ENCODE measurements at places on chromosomes 3 and 15. TPM values are rescaled to one million over a fixed set of nuclear protein-coding genes. Genes with fewer than 3 reads are reported as not detected.

Gene DNAH12
- total RNA-seq: not detected

Gene CTXN2
- not detected for total RNA-seq

Gene CD96
- total RNA-seq: 0.42 TPM

Gene SEC11A
- total RNA-seq: 175 TPM

Gene USP3
- total RNA-seq: 61.6 TPM

Gene SLTM
- total RNA-seq: 88.7 TPM

Gene ATP10A
- 0.02 TPM for total RNA-seq

Gene FGF7
- 0.49 TPM for total RNA-seq

DNA sequence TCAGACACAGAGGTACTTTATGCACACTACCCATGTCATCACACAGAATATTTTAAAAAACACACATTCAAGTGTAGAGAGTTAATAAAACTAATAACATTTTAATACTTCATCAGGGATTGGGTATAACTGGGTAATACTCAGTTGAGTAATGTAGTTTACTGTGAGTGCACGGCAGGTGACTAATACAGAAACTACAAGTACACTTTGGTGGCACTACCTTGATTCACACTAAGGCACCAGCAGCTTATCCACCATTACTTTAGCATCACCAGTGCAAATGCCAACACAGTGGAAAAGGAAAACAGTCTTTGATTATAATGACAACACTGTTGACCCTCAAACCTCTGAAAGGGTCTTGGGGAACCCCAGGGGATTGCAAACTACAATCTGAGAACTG lies 33.6 kb downstream of the ZNF280D start:
- peaks cover 3% of the 10 kb centered on the region for H3K36me3 ChIP-seq
- H3K4me3 ChIP-seq: no peak overlapping the region
- DNase-seq: no peak
- no peaks in the 10 kb centered on the region for H3K4me1 ChIP-seq

- DNase-seq: no peak
- no peak overlapping the region for H3K4me3 ChIP-seq
- no peaks in the 10 kb centered on the region for H3K36me3 ChIP-seq
- no peaks in the 10 kb centered on the region for H3K27me3 ChIP-seq
- no peaks in the 10 kb centered on the region for H3K4me1 ChIP-seq
- H3K27ac ChIP-seq: no peak overlapping the region
Observed at GRCh38 chr3:129052675-129053074, 7.9 kb upstream of the GP9 start.

GRCh38 chr3:144466114-144466513 lies 494.5 kb downstream of the DIPK2A start:
- no peaks in the 10 kb centered on the region for H3K27me3 ChIP-seq
- H3K4me1 ChIP-seq: no peaks in the 10 kb centered on the region
- no peak overlapping the region for H3K4me3 ChIP-seq
- no peak overlapping the region for H3K27ac ChIP-seq
- DNase-seq: no peak

- H3K4me3 ChIP-seq: peak overlapping the region; percentile 49
- H3K36me3 ChIP-seq: no peaks in the 10 kb centered on the region
Observed at GRCh38 chr15:31327669-31328427, 1.2 kb downstream of the KLF13 start.

DNA sequence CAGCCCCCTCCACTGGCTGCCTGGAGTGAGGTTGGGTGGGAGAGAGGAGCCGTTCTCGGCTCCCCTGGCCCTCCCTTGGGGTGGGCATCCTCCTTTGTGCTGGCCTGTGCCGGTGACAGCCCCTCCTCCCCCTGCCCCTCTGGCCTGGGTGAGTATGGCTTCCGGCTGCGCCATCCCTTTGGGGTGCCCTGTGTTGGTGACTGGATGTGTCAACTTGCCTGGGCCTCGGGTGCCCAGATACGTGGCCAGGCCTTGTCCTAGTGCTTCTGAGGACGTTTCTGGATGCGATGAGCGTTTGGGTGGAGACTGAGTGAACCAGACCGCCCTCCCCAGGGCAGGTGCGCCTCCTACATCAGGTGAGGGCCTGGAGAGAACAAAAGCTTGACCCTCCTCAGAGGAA lies 59.7 kb downstream of the PLXNA1 start:
- no peak for DNase-seq
- no peak overlapping the region for H3K4me3 ChIP-seq
- H3K27me3 ChIP-seq: no peaks in the 10 kb centered on the region
- peaks cover 30% of the 10 kb centered on the region for H3K4me1 ChIP-seq

GRCh38 chr15:101211897-101212296 lies 40.0 kb downstream of the CHSY1 start:
- H3K27me3 ChIP-seq: no peaks in the 10 kb centered on the region
- H3K27ac ChIP-seq: no peak overlapping the region
- no peaks in the 10 kb centered on the region for H3K36me3 ChIP-seq
- DNase-seq: no peak

GRCh38 chr15:84151205-84151931 lies 84.2 kb upstream of the GOLGA6L4 start:
- DNase-seq: no peak
- no peaks in the 10 kb centered on the region for H3K4me1 ChIP-seq
- H3K27me3 ChIP-seq: no peaks in the 10 kb centered on the region
- H3K36me3 ChIP-seq: no peaks in the 10 kb centered on the region

- H3K27ac ChIP-seq: no peak overlapping the region
- H3K4me3 ChIP-seq: no peak overlapping the region
- peaks cover 43% of the 10 kb centered on the region for H3K27me3 ChIP-seq
Observed at GRCh38 chr3:139978966-139979365, 44.0 kb downstream of the CLSTN2 start.

DNA sequence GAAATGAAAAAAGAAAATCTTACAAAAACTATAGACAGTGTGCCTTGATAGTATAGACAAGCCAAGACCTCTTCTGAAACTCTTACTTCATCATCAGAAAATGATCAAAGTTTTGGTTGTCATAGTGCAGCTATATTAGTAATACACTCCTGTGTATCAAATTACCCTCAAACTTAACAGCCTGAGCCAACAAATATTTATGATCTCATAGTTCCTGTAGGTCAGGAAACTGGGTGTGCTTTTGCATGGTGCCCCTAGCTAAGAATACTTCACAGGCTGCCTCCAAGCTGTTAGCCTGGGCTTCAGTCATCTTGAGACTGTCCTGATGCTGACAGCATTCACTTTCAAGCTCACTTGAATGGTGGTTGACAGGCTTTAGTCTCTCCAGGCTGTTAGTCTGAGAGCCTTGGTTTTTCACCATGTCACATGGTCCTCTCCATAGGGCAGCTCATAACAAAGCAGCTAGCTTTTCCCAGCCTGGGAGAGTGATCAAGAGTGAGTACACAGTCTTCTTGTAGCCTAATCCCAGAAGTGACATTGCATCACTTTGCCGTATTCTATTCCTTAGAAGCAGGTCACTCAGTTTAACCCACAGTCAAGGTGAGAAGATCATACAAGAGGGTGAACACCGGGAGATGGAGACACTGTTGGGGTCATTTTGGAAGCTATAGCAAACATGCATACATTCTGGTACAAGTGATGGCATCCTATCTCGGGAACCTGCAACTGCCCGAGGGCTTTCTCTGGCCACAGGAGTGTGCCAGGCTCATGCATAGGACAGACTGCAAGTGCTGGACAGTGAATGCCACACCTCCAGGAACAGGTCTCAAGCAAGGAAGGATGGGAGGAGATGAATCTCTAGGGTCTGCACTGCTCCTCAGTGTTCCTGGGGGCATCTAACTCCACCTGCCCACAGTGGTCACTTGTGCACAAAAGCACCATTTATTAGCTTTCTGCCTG lies 173.4 kb upstream of the CADPS start:
- no peaks in the 10 kb centered on the region for H3K36me3 ChIP-seq
- DNase-seq: no peak
- no peak overlapping the region for H3K27ac ChIP-seq
- no peaks in the 10 kb centered on the region for H3K27me3 ChIP-seq

DNA sequence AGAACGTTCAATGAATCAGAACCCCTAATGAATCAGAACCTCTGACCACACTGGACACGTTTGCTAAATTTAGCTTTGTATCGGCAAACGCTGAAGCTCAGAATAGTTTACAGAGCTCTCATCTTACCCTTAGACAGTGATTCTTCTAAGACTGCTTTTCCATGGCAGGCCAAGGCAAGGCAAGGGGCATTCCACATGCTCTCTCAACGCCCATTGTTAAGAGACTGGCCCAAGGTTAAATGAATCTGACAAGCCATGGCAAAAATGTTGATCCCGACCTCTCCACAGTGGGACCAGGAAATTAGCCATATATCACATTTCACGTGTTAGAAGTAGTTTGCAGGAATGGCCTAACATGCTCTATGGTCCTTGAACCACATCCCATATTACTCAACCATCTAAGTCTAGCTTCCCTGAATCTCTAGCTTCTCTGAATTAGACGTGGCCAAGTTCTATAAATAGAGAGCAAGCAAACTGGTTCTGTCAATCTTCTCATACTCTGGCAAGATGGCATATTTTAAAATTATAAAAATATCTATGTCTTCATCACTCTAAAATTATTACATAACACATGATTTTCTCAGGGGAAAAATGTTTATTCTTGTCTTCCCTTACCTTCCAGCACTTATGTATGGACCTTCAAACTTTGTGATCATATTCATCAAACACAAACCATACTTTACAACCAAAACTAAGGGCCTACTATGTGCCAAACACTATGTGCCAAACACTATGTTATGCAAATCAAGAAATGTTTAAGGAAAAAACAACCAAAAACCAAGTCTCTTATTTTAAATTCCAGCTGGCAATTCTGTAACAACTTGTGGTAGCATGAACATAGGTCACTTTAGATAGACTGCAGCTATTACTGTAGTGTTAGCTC lies 54.3 kb downstream of the AAGAB start:
- no peak for DNase-seq
- no peaks in the 10 kb centered on the region for H3K27me3 ChIP-seq
- H3K27ac ChIP-seq: no peak overlapping the region
- no peak overlapping the region for H3K4me3 ChIP-seq
- no peaks in the 10 kb centered on the region for H3K4me1 ChIP-seq
- H3K36me3 ChIP-seq: peaks cover 11% of the 10 kb centered on the region

DNA sequence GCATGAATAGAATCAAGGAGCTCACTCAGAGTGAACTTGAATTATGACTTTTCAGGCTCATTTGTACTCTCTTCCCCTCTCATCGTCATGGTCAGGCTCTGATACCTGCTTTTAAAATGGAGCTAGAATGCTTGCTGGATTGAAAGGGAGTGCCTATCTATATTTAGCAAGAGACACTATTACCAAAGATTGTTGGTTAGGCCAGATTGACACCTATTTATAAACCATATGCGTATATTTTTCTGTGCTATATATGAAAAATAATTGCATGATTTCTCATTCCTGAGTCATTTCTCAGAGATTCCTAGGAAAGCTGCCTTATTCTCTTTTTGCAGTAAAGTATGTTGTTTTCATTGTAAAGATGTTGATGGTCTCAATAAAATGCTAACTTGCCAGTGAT lies 9.6 kb downstream of the CCNDBP1 start:
- H3K36me3 ChIP-seq: peaks cover 29% of the 10 kb centered on the region
- H3K4me3 ChIP-seq: no peak overlapping the region
- DNase-seq: no peak
- H3K4me1 ChIP-seq: no peaks in the 10 kb centered on the region
- no peak overlapping the region for H3K27ac ChIP-seq
- no peaks in the 10 kb centered on the region for H3K27me3 ChIP-seq

- H3K27ac ChIP-seq: peak overlapping the region; percentile 88
- H3K4me1 ChIP-seq: peaks cover 95% of the 10 kb centered on the region
- H3K4me3 ChIP-seq: no peak overlapping the region
- no peaks in the 10 kb centered on the region for H3K36me3 ChIP-seq
Observed at GRCh38 chr3:50268276-50268675, 671 bp upstream of the SEMA3B start.

GRCh38 chr15:78673476-78673875 lies 32.5 kb upstream of the CHRNB4 start:
- H3K27me3 ChIP-seq: no peaks in the 10 kb centered on the region
- H3K4me3 ChIP-seq: no peak overlapping the region
- H3K36me3 ChIP-seq: no peaks in the 10 kb centered on the region
- no peak for DNase-seq
- no peaks in the 10 kb centered on the region for H3K4me1 ChIP-seq
- H3K27ac ChIP-seq: no peak overlapping the region

DNA sequence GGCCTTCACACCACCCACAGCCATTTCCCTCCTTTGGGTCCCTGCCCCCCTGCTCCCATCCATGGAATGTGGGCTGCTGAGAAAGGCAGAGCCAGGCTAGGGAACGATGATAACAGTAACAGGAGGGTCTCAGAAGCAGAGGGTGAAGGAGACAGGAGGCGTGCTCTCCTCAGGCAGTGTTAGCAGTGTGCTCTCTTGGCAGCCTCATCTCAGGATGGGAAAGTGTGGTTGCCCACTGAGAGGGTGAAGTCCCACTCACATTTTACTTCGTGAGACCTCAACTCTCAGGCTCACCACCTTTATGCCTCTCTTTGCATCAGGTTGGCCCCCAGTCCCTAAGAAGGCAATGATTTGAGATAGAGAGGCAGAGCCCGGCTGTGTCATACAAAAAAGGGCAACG lies 24.5 kb downstream of the TIGIT start:
- H3K27ac ChIP-seq: no peak overlapping the region
- no peak for DNase-seq
- H3K27me3 ChIP-seq: no peaks in the 10 kb centered on the region
- H3K4me1 ChIP-seq: no peaks in the 10 kb centered on the region

- no peaks in the 10 kb centered on the region for H3K27me3 ChIP-seq
- no peak overlapping the region for H3K4me3 ChIP-seq
Observed at GRCh38 chr3:125437631-125438435, 62.7 kb upstream of the ZNF148 start.

- no peaks in the 10 kb centered on the region for H3K36me3 ChIP-seq
- H3K27ac ChIP-seq: no peak overlapping the region
- H3K4me3 ChIP-seq: no peak overlapping the region
- DNase-seq: no peak
- H3K4me1 ChIP-seq: no peaks in the 10 kb centered on the region
Observed at GRCh38 chr3:27200721-27201489, 168.3 kb downstream of the NEK10 start.

DNA sequence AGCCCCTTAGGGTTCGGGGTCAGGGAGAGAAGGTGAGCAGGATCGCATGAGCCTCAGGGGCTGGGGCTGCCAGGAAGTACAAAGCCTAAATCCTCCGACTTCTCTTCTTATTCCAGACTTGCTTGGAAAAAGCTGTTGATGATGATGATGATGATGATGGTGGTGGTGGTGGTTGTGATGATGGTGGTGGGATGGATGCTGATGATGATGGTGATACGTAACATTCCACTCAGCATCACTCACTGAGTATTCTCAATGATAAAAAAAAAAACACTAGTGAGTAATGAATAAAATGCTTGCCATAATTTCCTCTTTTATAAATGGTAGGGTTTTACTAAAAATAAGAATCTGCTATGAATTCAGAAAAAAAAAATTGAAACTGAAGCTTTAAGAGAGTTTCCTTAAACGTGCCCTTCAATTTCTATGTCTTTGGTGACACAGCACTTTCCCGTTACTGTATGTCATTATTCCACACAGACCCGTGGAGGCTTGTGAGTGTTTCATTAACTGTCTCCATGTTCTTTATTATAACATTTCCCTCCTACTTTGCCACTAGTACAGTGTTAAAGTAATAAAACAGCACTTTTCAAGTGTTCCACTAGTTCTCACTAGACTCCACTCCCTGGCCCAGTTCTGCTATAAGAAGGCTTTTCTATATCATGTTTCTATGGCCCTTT lies 5.4 kb upstream of the ACAN start:
- H3K4me1 ChIP-seq: no peaks in the 10 kb centered on the region
- peaks cover 15% of the 10 kb centered on the region for H3K27me3 ChIP-seq
- no peak for DNase-seq
- no peak overlapping the region for H3K4me3 ChIP-seq

- peak; percentile 18 for DNase-seq
- H3K4me1 ChIP-seq: no peaks in the 10 kb centered on the region
- H3K4me3 ChIP-seq: no peak overlapping the region
- H3K36me3 ChIP-seq: no peaks in the 10 kb centered on the region
Observed at GRCh38 chr3:121883507-121883906, 10.7 kb upstream of the SLC15A2 start.

GRCh38 chr3:186476044-186476468 lies 68.1 kb downstream of the CRYGS start:
- H3K27ac ChIP-seq: no peak overlapping the region
- H3K27me3 ChIP-seq: no peaks in the 10 kb centered on the region
- DNase-seq: no peak
- H3K36me3 ChIP-seq: no peaks in the 10 kb centered on the region
